ENCODE measurements at places on chromosomes 3 and 15.

DNA sequence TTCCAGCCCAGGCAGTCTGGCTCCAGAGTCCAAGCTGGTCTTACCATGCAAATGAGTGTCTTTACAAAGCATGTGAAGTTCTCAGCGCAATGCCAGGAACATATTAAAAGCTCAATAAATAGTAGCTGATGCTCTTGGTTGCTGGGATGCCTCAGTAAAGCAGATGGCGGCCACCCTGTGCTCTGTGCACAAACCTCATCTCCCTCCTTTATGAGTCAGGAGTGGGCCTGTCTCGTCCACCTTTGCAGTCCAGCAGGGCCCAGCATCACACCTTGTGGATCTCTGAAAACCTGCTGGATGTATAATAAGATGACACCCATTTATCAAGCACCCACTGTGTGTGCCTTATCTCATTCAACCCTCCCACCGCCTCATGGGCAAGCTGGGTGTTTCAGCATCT is 42.7 kb downstream of the FAM174B start:
- no peak for DNase-seq

DNA sequence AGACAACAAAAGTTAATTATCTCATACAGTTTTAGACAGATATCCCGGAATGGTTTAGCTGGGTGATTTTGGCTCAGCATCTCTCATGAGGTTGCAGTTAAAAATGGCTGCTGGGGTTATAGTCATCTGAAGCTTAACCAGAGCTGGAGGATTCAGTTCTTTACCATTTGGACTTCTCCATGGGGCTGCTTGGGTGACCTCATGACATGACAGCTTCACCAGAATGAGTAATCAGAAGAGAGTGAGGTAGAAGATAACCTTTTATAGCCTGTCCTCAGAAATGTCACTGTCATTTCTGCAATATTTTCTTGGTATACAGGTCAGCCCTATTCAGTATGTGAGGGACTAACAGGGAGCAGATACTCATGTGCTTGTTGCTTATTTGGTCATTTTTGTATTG is 30.9 kb downstream of the TFG start:
- DNase-seq: no peak

DNA sequence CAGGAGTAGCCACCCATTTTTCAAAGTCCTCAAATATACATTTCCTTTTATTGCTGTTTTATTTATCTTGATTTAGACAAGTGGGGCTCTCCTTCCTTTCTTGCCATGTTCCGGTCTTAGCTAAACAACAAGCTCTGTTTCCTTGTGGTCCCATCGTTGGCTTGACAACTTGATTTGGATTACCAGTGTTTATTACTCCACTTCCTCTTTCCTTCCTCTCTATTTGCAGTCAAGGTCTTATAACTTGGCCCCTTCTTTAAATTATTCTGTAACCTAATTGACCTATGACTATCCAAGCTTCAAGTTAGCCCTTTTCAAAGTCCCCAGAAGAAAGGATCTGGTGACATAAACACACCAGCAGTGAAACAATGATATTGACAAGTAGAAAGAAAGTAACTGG is 130.6 kb upstream of the STT3B start:
- DNase-seq: no peak

DNA sequence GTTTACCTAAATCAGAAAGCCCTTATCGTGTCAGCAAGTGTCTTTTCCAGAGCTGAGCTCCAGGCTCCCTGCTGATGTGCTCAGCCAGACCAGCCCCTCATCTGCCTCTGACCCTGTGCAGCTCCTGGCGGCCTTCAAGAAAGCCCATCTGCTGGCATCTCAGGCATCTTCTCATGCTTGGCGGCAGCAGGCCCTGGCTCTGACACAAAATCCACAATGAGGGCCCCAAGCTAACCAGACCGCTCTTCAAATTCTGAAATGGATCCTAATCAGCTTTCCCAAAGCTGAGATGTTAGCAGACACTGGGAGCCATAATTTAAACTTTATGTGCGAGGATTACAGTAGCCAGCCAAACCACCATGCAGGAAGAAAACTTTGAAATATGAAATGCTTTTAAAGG is 50.8 kb upstream of the CTDSPL start:
- no peak for DNase-seq

GRCh38 chr15:57784081-57784511 is 77.6 kb downstream of the POLR2M start:
- DNase-seq: no peak

- no peak for DNase-seq
Measured at GRCh38 chr15:64454282-64454681, 6.1 kb upstream of the ZNF609 start.

- no peak for DNase-seq
Measured at GRCh38 chr3:50562861-50563260, 4.7 kb downstream of the C3orf18 start.

- no peak for DNase-seq
Measured at GRCh38 chr15:63045465-63045840, 2.9 kb downstream of the TPM1 start.

DNA sequence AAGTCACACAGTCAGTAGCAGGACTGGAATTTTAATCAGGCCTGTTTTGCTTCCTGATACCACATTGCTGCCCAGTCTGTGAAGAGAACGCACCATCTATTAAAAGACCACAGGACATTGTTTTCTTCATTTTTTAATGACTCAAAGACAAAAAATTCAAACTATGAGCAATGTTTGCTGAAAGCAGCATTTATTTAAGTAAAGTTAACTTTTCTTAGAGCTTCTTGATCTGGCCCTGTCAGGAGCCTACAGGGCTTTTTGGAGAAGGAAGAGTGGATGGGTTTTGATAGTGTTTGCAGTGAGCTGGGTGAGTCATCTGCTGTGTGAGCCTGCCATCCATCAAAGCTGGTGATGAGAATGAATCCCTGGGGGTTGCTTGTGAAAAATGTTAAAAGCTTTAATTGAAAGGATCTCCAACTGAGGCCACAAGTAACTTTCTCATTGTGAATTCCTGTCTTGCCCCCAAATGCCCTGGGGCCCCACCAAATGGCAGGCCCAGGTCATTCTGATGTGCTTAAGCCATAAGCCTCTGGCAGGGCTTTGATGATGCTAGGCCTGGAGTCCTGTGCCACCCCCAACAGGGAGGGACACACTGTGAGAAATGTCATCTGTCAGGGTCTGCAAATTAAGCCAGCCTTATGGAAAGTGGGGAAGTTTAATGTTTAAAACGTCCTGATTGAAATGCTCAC is 136.2 kb upstream of the PFN2 start:
- no peak for DNase-seq

GRCh38 chr3:23249961-23250360 is 46.8 kb downstream of the UBE2E2 start:
- DNase-seq: no peak

- DNase-seq: no peak
Measured at GRCh38 chr15:71781179-71781964, 29.0 kb upstream of the NR2E3 start.

DNA sequence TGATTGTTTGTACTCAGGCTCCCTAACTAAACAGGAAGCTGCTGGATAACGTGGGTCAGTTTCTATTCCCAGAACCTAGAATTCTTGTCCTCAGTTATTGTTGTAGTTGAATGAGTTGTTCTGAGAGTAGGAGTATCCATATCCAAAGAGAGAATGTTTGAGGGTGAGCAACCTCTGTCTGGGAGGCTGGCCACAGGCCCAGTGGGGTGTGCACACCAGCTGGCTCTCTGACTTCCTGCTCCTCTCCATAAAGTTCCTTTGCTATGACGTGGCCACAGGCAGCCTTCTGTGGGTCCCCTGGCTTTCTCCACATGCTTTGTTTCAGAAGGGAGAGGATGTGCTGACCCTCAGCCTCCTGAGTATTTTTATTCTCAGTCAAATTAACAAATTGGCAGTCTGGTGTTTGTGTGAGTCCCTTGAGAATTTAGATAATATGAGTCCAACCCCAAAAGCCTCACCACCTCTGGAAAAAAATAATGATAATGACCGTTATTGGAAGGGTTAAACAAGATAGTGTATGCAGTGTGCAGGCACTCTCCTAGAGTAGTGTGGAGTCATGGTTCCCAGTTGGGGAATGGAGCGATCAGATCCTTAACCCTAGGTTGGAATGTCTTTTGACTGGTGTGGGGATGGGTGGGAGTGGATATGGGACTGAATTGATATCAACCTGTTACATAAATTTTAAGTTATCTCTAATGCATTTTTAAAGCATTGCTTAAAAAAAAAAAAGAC is 47.6 kb upstream of the MED12L start:
- no peak for DNase-seq

DNA sequence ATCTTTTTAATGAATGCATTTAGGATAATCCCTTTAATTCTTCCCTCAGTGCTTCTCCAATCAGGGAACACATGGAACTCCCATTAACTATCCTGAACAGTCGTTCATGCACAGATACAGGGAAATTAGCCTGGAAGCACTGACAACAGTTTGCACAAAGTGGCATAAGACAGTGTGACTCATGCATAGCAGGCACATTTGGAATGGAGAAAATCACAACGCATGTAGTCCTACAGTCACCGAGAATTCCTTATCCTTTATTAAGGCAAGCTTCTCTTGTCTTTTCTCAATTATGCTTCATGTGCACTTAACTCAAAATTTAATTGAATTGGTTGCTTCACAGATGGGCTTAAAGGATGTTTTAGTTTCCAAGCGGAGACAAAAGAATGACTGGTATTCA is 155.0 kb upstream of the CRBN start:
- no peak for DNase-seq
